H9 (cell line): ENCODE measurements at places on chromosomes 6 and 20.

DNA sequence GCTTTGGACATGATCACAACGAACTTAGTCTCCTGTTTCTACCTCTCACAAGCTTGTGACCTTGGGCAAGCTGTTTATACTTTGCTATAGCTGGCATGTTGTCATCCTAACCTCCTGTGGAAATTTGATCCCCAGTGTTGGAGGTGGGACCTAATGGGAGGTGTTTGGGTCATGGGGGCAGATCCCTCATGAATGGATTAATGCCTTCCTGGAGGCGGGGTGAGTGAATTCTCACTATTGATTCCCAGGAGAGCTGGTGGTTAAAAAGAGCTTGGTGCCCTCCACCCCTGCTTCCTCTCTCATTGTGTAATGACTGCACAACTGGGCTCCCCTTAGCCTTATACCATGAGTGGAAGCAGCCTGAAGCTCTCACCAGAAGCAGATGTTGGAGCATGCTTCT lies 228.9 kb downstream of the HIVEP2 start:
- peak; percentile 36 for DNase-seq

- peak; percentile 67 for DNase-seq
Measured at GRCh38 chr6:89411145-89412070, 665 bp downstream of the RRAGD start.

DNA sequence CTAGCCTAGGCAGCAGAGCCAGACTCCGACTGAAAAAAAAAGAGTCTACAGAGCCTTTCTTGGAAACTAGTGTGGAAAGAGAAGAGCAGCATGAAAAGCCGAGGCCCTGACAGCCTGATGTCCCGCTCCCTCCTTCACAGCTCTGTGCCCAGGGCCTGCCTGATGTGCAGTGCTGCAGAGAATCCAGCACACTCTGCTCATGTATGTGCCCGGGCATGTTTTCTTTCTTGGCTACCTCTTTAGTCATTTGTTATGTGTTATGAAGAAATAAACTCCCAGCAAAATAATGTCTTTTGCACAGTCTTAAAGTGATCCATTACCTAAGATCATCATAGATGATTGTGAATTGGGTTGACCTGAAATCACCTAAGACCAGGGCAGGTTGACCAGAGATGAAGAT lies 78.1 kb upstream of the EZR start:
- DNase-seq: no peak

DNA sequence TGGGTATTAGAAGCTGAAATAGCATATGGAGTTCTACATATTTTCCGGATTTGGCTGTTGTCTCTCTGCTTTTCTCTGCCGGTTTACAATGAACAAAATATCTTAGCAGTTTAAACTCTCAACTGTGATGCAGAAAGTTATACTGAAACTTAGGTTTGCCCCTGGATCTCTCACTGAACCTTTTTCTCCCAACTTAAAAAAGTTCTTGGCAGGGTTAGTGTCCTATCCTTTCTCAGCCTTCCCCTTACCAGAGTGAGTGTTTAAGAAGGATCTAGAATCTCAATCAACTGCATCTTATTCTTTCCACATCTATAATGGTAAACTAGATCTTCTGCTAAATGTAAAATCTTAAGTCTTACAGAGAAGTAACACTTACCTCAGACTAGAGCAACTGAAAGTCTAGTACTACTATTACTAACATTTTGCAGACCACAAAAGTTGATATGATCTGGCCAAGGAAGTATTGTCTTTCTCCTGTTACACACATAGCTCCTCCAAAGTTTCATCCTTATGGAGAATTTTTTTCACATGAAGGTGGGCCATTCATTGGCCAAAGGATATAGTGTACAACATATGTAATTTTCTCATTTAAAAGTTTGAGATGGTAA lies 392.3 kb upstream of the RUNX2 start:
- DNase-seq: no peak

DNA sequence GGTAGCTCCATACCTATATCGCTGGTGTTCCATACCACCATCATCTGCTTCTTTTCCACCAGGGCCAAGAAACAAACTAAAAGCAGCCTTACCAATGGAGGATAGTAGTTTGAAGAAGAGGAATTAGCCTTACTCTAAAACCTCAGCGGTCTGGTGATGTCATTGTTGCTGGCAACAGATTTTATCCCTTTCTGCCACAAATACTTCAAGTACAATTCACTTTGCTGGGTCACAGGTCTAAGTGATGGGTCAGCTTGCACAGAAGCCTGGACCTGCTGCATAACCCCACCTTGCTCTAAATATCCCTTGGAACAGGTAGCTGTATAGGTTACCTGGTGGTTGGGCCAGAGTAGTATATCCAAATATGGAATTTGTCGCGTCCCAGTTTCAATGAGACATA lies 53.2 kb upstream of the THEMIS start:
- no peak for DNase-seq

GRCh38 chr20:19692100-19692499 lies 66.0 kb upstream of the RIN2 start:
- no peak for DNase-seq

DNA sequence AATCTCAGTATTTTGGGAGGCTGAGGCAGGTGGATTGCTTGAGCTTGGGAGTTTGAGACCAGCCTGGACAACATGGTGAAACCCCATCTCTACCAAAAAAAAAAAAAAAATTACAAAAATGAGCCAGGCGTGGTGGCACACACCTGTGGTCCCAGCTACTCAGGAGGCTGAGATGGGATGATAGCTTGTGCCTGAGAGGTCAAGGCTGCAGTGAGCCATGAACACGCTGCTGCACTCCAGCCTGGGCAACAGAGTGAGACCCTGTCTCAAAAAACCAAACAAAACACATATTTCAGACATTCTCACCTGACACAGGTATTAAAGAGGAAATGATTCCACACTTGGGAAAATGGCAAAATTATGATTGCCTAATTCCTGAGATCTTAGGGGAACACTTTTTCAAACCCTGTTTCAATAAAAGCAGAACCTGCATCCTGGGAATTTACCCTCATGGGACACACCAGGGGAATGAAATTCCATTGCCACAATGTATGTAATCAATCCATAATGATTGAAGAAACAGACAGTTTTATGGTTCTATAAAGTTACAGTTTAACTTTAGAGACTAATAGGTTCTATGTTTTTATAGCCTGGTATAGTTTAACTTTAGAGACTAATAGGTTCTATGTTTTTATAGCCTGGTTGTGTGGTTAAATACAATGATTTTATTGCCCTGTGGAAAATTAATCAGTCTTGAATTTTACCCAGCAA lies 29.6 kb upstream of the DNAAF9 start:
- DNase-seq: no peak

GRCh38 chr20:61066526-61066925 lies 185.5 kb upstream of the CDH4 start:
- no peak for DNase-seq

- no peak for DNase-seq
Measured at GRCh38 chr6:11366183-11366933, 133.9 kb upstream of the NEDD9 start.

DNA sequence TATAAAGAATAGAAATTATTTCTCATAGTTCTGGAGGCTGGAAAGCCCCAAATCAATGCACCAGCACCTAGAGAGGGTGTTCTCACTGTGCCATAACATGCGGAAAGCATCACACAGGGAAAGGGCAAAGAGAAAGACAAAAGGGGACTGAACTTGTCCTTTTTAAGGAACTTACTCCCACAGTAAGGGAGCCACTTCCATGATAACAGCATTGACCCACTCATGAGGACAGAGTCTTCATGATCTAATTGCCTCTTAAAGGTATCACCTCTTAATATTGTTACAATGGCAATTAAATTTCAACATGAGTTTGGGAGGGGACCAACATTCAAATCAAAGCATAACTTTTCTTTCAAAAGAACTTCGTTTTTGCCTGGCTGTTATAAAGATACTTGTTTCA lies 582.2 kb upstream of the ARID1B start:
- no peak for DNase-seq

DNA sequence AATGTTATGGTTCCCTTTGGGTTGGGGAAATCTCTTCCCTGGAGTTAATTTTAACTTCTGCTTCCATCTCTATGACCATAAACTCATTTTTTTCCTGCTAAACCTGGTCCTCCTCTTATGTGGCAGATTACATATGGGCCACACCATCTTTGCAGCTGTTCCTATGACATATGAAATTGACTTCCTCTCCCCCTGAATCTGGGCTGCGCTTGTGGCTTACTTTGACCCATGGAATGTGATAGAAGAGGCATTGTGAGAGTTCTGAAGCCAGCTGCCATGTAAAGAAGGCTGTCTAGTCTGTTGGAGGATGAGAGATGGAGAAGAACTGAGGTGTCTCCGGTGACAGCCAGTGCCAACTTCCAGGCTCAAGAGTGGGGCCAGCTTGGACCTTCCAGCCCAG lies 100.1 kb downstream of the CDC5L start:
- no peak for DNase-seq

DNA sequence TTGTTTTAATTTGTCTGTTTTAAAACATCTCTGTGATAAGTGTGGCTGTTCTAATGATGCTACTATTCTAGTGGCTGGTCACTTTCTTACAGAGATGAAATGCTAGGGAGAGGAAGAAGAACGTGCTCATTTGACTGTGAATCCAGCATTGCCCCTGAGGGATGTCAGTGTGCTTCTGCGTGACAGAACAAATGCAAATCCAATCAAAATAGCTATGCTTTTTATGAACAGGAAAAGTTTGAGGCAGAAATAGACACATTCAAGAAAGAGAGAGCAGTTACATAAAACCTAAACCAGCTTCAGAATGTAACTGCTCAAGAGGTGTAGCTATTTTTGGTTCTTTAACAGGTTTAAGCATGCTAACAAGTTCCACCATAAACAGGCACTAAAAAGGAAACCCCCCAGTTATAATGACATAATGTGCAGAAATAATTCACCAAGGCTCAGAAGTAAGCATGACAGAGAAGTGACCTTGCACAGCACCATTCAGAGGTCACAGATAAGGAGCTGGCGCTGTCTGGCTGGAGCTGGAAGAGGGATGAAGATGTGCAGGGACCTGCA lies 385.3 kb downstream of the EPM2A start:
- DNase-seq: no peak

DNA sequence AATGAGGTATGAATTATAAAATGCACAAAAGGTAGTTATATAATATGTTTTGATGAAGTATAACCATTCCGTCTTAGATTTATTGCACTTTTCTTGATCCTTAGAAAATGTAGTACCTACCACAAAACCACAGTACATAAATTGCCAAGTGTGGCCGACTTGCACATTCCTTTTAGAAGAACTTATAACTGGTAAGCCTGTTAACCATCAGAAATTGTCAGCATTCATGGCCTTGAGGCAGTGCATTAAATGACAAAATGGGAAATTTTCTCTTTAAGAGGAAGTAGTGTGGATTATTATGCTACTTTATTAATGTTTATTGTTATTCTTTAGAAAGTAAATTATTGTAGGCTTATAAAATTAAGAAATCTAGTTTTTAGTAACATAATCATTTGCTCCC lies 29.6 kb downstream of the TAB2 start:
- no peak for DNase-seq

DNA sequence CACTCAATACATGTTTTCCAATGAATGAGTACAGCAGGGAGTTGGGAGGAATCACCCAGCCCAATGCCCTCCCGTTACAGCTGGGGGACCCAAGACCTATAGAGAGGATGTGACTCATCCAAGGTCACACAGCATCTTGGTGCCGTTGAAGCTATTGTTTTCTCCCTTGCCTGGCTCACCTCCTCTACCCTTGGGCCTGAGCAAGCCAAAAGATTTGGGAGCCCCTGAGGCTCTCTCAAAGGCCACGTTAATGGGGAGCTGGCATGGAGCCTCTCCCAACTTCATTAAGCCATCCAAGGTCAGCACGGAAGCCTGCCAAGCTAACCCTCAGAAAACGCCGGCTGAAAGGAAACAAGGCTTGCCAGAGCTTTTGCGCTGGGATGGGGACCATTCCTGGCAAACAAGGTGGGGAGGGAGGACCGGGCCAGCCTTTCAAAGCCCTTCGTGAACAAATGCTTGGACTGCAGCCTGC lies 30.4 kb downstream of the KCNB1 start:
- no peak for DNase-seq
